ENCODE measurements at places on chromosomes 4 and X.

- no peak for DNase-seq
Observed at GRCh38 chr4:154779362-154779947, 1.6 kb upstream of the RBM46 start.

DNA sequence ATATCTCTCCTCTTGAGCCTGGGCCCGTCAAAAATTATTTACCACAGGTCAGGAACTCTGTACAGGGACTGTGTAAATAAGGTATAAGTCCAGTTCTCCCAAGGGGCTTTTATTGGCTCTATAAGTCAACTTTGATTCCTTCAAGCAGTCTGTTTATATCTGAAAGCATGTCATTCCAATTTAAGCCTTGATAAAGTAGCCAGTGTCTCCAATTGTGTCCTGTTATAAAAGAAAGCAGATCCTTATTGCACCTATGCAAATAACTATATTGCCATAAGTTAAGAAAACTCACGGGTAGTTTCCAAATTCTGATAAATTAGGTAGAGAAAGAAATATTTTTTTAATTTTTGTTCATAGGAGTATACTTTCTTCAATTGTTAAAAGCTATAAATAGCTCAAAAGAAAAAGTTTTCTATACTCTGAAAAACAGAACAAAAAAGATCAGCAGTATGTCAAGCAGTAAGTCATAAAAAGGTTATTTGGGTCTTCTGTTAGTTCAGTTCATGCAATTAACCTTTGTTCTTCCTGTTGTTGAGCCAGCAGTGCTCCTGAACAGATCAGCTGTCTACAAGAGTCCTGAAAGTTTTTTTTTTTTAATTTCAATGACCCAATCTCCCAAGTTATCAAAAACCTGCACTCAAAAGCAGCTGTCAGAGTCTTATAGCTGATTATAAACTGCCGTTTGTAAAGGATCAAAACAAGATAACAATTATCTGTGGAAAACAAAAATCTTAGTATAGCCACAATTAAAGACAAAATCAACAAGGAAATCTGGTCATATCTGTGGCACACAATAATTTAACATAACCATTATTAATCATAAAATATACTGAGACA, 178.4 kb upstream of the GALNT7 start:
- no peak for DNase-seq

- DNase-seq = no peak
Observed at GRCh38 chrX:107677501-107677901, 49.2 kb downstream of the PRPS1 start.

- no peak for DNase-seq
Observed at GRCh38 chrX:153468008-153468580, 2.3 kb downstream of the HAUS7 start.

GRCh38 chrX:29299684-29300083, 712.4 kb downstream of the IL1RAPL1 start:
- DNase-seq = no peak

DNA sequence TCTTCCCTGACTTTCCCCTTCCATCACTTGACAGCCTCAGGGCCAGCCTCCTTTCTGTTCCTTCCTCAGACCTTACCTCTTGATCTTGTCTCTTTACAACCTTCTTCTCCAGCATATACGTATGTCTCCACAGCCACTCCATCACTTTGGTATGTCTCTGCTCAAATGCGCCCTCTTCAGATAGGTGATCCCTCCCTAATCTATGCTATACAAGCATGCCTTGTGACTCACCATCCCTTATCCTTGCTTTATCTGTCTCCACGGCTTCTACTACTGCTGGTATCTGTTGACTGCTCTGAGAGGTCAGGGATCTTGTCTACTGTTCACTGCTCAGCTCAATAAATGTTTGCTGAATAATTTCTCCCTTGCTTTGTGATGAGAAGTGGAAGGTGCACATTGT, 9.0 kb downstream of the ARAP2 start:
- no peak for DNase-seq
